ENCODE measurements at places on chromosomes 2 and 18. TPM values are rescaled to one million over a fixed set of nuclear protein-coding genes. Genes with fewer than 3 reads are reported as not detected.

TDRD15 gene
- total RNA-seq, result not detected

EFHD1 gene
- total RNA-seq, result 1.6 TPM

AGXT gene
- total RNA-seq, result not detected

KIAA2012 gene
- total RNA-seq, result not detected

B4GALT6 gene
- 7.8 TPM for total RNA-seq

TACR1 gene
- 0.09 TPM for total RNA-seq

Data from A549 treated with CpdA at 1 μM for 4 hours (cell line).